ENCODE measurements at places on chromosomes 1 and 21. TPM values are rescaled to one million over a fixed set of nuclear protein-coding genes. Genes with fewer than 3 reads are reported as not detected.

Gene AK5
- 0.13 TPM for polyA plus RNA-seq

Gene PRAMEF17
- not detected for polyA plus RNA-seq

Gene LRRC8B
- polyA plus RNA-seq, result 8.0 TPM

Gene SLC50A1
- 39.4 TPM for polyA plus RNA-seq

Gene BEND5
- 1.2 TPM for polyA plus RNA-seq

Gene OLFML3
- polyA plus RNA-seq, result 15.7 TPM

Gene TINAGL1
- polyA plus RNA-seq, result 143 TPM

Gene SLC30A10
- not detected for polyA plus RNA-seq

Gene HAO2
- not detected for polyA plus RNA-seq

Gene IL22RA1
- 0.25 TPM for polyA plus RNA-seq

Gene KIF21B
- 1.2 TPM for polyA plus RNA-seq

Gene MSH4
- 0.06 TPM for polyA plus RNA-seq

Gene COL24A1
- polyA plus RNA-seq, result not detected

Gene CTSE
- polyA plus RNA-seq, result 9.2 TPM

Gene RAB3B
- polyA plus RNA-seq, result under 0.01 TPM

Gene NBPF6
- not detected for polyA plus RNA-seq

Gene RPTN
- polyA plus RNA-seq, result not detected

Gene ANKRD35
- polyA plus RNA-seq, result 3.6 TPM
